Activated gamma-delta T cell (primary cell): ENCODE measurements at places on chromosomes 7 and 10.

DNA sequence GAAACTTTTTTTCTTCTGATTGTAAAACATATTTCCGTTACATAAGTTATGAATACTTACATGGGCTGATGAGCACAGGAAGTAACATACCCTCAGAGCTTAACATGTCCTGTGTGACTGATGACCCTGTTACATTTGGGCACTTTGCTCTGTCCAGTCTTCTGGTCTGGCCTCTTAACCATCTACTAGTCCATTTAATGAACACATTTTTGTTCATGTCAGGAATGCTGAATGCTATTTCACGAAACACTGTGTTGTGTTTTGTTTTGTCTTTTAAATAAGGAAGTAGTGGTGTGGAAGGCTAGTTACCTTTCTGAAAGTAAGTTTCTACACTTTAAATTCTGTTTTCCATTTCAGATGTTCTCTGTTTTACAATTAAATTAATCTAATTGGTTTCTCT, 77.7 kb downstream of the RBM33 start:
- no peak for DNase-seq

DNA sequence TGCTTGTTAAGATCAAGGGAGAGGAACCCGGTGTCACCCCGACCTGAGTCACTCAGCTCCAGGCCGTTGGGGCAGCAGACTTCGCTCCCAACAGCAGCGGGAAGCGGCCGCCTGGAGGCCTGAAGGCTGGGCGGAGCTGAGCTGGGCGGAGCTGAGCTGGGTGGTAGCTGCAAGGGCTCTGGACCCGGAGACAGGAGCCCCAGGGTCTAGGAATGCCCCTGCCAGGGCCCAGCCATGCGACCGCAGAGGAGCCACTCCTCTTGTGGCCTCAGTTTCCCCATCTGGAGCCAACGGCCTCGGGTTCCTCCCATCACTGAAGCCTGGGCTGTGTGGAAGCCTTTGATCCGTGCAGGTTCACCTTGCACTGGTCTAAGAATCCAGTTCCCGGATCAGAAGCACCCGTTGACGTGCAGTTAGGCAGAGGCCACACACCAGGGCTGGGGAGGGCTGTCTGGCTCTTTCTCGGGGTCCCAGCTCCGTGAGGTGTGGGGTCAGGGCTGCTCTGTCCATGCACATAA, 21.9 kb upstream of the DPYSL4 start:
- no peak for DNase-seq

- DNase-seq = no peak
These were observed 855.9 kb downstream of the GRID1 start for GRCh38 chr10:85510682-85511081.

DNA sequence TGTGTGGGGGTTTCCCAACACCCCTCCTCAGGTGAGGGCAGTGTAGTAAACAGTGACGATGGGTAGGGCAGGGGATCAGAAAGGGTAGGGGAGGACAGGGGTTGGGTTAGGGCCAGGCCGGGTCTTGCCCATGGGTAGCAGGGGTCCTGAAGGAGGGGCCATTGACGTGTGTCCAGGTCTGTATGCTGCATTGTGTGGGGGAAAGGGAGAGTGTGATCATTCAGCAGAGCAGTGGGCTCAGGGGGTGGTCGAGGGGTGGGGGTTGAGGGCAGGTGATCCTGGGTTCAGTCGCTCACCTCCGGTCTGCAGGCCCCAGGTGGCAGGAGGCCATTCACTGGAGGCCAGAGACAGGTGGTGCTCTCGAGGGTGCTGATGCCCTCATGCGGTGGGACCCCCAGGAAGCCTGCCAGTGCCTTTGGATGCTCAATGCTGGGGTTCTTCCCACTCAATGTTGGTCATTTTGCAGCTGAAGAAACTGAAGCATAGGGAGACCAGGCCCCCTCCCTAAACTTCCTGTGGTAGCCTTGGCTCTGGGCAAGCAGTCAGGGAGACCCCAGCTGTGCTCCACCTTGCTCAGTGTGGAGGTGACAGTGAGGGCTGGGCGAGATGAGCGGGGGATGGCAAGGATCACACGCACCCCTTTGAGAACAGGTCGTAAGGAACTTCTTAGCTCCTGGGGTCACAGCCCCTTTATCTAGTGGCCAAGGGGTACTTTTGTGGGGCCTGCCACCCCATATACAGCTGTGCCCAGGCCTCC, 48.8 kb upstream of the CAMK2B start:
- no peak for DNase-seq

GRCh38 chr10:124558339-124559321, 97.0 kb downstream of the LHPP start:
- DNase-seq = no peak

- DNase-seq = no peak
These were observed 516.3 kb upstream of the MKI67 start for GRCh38 chr10:128642502-128642901.

GRCh38 chr7:158382363-158383254, 205.0 kb downstream of the PTPRN2 start:
- DNase-seq = no peak

DNA sequence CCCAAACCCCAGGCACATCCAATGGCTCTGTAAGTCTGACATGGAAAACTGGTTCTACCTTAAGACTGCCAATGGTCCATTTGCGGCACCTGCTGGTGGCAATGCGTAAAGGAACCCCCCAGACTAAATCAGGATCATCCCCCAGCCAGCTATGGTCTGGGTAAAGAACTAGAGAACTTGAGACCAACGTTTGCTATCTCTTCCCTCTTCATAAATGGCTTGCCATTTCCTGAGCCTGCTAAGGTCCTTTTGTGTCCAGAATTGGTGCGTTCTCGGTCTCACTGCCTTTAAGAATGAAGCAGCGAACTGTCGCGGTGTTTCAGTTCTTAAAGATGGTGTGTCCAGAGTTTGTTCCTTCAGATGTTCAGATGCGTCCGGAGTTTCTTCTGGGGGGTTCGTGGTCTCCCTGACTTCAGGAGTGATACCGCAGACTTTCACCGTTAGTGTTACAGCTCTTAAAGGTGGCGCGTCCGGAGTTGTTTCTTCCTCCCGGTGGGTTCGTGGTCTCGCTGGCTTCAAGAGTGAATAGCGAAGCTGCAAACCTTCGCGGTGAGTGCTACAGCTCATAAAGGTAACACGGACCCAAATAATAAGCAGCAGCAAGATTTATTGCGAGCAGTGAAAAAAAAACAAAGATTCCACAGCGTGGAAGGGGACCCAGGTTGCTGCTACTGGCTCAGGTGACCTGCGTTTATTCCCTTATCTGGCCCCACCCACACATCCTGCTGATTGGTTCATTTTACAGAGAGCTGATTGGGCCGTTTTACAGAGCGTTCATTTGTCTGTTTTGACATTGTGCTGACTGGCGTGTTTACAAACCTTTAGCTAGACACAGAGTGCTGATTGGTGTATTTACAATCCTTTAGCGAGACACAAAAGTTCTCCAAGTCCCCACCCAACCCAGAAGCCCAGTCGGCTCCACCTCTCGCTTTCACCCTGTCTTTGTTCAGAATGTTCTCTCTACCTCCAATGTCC, 95.4 kb downstream of the ELMO1 start:
- no peak for DNase-seq

DNA sequence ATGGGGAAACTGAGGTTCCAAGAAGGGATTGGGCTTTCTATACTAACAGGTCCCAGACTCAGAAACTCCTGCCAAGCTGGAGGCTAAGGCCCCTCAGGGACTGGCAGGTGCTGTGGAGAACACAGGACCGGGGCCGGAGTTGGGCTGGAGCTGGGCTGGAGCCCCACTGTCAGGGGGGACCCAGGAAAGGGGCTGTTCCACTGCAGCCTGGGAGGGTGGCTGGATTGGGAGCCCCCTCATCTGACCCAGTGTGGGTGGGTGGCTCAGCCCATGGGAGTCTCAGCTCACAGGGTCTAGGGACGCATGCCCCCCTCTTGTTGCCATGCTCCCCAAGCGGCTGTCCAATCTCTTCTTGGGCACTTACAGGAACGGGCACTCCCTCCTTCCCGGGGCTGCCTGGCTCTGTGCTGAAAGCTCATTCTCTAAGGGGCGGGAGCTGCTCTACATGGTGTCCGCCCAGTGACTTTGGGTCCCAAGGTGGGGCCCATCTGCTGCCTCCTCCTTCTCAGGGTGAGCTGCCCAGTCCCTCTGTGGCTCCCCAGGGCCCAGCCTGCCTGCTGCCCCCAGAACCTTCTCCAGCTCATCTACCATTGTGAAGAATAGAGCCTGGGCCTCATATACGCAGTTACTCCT, 126.5 kb downstream of the MYL10 start:
- no peak for DNase-seq

DNA sequence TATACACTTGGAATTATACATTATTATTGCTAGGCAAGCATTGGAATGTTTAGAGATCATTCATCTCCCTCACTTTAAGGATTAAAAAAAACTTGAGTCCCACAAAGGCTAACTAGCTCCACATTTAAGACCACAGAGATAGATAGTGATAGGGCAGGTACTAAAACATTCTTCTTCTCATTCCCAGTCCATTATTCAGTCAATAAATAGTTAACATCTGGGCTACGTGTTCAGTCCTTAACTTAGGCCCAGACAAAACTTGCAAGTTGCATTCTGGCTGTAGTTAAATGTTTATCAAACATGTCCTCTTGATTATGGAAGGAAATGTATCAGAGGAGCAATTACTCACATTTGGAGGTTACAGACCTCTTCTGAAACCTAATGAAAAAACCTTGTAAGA, 2.4 kb downstream of the GNG11 start:
- no peak for DNase-seq

GRCh38 chr7:66880053-66880452, 41.0 kb upstream of the TMEM248 start:
- no peak for DNase-seq

DNA sequence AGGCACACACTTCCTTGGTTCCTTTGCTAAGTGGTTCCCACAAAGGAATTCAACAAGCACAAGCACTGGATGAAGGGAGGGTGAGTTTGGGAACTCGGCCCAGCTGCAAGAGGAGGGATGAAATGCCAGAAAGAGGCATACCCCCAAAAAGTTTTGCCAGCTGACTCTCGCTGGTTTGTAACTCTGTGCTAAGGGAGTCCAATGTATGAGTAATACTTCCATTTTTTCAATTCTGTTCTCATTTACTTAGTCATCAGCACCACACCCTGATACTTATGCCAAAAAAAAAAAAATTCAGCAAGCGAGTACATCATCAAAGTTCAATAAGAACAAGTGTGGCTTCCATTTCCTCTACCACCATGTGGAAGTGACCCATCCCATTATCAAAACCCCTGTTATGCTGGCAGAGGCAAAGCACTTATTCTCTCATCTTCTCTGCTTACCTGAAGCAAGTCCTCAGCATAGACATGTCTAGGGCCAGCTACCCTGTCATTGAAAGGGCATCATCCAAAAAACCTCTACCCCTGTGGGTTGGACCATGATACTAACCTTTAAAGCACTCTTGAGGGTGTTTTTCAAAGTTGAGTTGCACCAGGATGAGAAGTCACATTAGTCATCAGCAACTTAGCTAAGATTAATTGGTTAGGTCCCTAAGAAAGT, 6.9 kb upstream of the HYCC1 start:
- no peak for DNase-seq

GRCh38 chr10:132178046-132178445, 8.7 kb upstream of the DPYSL4 start:
- no peak for DNase-seq

DNA sequence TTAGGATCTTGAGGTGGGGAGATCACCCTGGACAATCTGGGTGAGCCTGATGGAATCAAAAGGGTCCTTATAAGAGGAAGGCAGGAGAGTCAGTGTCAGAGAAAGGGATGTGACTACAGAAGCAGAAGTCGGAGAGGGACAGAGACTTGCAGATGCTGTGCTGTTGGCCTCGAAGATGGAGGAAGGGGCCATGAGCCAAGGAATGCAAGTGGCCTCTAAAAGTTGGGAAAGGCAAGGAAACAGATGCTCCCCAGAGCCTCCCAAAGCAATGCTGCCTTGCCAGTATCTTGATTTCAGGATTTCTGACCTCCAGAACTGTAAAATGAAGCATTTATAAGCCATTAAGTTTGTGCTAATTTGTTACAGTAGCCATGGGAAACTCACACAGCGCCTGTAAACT, 165.2 kb downstream of the FANK1 start:
- DNase-seq = no peak

DNA sequence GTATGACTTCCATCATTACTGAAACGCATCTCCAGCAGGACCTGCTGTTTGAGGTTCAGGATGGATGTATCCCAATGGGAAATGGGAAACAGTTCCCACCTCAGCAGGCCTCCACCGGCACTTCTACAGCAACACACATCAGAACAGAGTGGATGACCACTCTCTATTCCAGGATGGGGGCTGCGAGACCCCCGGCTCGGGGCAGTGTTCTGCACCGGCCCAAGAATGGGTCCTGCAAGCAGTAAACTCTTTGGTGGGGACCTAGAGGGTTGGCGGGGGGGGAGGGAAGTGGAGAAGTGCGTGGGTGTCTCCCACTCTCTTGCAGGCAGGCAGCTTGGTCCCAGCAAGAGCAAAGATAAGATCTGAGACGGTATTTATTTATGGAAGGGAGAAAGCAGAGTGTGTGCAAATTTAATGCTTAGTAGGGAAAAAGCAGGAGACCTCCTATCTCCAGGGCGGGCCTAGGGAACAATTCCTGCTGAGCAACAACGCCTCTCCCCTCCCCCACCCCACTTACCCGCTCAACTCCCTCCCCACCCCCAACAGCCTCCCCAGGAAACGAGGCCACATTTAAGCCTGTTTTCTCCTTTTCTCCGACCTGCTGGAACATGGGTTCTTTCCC, 4.0 kb downstream of the SFMBT2 start:
- DNase-seq = no peak

DNA sequence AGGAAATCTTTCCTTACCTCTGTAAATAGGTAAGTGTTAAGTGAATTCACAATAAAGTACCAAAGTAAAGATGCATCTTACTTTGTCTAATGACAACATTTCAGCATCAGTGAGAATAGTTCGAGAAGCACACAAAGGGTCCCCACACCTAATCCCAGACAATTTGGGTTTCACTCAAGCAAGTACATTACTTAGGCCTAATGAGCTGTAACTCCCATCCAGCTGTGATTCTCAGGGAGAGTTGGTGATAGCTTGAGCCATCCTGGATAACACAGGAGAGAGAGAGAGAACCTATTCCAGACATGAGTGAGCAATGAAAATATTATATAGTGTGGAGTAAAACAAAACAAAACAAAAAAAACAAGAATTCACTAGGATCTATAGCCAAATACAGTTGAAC, 149.1 kb upstream of the NRG3 start:
- DNase-seq = no peak

GRCh38 chr7:5083311-5083711, 37.7 kb downstream of the RBAK start:
- DNase-seq = no peak

DNA sequence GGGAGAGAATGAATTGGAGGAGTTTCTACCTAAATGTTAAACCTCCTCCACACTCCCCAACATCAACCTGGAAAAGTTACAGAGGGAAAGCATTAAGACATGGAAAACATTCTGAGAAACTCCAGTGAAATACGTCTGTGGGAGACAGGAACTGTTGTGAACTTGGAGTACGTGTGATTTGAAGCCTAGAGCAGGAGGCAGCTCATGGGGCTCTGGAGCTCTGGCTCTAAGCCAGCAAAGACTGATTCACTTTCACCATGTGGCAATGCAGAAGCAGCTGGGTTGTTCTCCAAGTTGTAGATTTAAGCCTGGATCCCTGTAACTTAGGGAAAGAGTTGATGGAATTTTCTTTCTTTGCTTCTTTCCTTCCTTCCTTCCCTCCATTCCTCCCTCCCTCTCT, 503.2 kb downstream of the NRG3 start:
- DNase-seq = no peak

- no peak for DNase-seq
These were observed 8.7 kb downstream of the SLC18A2 start for GRCh38 chr10:117249493-117250093.
